ENCODE measurements at places on chromosomes 11 and 22.

DNA sequence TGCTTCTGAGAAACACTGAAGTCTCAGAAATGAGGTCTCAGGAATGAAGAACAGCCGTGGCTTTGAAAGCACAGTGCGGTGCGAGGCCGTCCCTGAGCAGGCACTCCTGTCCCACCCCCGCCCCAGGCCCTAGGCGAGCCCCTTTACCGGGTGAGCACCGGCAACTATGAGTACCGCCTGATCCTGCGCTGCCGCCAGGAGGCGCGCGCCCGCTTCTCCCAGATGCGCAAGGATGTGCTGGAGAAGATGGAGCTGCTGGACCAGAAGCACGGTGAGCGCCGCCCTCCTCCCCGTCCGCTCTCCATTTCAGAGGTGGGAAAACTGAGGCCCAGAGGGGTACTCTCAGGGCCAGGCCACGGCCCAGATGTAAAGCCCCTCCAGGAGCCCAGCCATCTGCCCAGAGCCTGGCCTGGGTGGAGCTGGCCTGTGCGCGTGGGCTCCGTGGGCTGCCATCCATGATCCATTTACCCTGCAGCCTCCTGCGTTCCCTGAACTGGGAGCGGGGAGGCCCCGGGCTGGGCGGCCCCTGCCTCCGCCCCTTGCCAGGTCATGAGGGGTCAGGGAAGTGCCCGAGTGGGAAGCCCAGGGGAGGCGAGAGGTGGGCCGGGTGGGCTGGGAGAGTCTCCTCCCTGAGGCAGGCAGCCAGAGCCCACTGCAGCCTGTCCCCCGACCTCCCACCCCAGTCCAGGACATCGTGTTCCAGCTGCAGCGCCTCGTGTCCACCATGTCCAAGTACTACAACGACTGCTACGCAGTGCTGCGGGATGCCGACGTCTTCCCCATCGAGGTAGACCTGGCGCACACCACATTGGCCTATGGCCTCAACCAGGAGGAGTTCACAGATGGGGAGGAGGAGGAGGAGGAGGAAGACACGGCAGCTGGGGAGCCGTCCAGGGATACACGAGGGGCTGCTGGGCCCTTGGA lies 9.5 kb downstream of the SLC16A8 start:
- no peak for DNase-seq

DNA sequence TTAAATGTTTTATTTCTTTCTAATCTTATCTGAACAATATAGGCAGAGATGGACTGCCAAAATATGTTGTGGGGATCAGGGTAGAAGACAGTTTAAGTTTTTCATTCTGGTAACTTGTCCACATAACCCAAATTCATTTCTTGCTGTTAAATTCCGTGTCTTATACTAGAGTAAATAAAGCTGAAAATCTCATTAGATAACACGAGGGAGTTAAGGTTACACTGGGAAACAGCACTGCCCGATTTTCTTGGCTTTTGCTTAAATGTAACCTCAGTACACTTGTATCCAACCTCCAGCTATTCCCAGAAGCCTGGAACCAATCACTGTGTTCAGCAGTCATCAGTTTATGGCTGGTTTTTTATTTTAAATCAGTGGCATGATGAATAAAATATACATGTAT lies 48.2 kb downstream of the MICAL3 start:
- DNase-seq: no peak

DNA sequence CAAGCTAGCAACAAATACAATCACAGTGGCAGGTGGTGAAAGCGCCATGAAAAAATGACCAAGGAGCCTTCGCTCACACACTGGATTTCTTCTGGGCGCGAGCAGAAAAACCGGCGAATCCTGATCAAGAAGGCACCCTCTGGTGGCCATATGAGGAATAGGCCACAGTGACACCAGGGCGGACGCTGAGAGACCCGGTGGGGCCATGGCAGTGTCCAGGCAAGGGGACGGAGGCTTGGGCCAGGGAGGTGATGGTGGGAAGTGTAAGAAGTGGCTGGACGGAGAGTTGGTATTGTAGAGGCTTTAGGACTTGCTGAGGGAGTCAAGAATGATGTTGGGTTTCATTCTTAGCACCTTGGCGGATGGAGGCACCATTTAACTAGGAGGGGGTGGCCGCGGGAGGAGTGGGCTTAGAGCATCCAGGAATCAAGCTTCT lies 16.9 kb upstream of the RAC2 start:
- DNase-seq: no peak

DNA sequence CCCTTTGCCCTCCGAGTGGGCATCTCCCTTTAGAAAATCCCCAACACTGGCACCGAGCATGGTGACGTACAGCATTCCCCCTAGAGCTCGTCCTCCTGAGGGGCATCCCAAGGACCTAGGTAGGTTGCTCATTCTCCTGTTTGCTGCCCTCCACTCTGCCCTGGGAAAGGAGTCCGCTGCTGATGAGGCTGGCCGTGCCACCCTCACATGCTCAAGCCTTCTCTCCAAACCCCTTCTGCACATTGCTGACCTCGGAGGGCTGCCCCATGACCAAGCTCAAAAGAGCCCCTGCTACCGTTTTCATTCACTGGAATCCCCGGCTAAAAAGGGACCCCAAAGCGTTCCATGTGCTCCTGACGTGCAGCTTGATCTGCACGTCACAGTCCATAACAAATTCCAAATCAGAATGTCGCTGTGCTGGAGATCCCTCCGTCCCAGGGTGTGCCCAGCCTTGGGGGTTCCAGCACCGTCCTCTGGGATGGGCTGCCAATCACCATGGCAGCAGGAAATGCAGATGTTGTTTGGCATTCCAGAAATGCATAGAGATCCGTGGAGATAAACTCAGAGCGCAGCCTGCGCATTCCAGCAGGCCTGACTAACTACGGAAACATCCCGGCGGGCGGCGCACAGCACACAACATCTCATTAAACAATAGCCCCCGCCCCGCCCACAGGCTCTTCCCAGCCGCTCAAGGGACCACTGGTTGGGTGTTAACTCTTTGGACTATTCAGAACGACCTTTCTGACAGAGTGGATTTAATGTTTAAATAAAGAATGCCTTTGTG lies 26.3 kb upstream of the GNB1L start:
- DNase-seq: peak; percentile 34

GRCh38 chr22:44931766-44932165 lies 78.0 kb downstream of the PHF21B start:
- DNase-seq: no peak

DNA sequence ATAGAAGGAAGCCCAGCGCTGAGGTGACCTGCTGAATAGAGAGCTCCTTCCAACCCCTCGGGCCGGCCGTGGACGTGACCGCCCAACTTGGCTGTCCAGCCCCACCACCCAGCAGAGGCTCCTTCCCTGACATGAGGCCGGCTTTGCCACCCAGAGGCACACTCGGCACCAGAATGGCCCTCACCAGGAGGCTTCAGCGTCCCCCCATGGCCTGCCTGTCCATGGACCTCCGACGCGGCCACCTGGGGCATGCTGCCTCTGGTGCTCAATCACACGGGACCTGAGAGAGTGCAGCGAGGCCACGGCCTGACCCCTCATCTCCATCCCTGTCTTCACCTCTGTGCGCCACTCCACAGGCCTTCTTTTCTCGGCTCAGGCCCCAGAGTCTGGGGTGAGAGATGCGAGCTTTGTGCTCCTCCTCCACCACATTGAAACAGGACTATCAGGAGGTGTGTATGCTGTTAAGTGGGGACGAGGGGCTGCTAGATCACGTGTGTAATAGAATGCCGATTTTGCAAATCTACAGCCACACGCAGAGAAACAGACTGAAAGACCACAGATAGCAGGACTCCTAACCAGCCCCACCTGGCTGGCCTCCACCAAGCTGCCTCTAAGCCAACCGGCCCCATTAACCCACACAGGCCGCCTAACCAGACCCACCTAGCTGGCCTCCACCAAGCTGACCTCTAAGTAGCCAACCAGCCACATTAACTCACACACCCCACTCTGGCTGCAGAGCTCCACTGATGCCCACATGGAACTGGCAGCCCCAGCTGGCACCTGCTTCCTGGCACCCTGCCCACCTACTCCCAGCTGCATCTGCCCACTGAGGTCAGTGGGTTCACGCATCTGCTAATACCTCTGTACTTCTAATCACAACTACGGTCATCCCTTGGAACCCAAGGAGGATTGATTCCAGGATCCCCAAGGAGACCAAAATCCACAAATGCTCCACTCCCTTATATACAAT lies 20.7 kb downstream of the LINC01488 start:
- no peak for DNase-seq

DNA sequence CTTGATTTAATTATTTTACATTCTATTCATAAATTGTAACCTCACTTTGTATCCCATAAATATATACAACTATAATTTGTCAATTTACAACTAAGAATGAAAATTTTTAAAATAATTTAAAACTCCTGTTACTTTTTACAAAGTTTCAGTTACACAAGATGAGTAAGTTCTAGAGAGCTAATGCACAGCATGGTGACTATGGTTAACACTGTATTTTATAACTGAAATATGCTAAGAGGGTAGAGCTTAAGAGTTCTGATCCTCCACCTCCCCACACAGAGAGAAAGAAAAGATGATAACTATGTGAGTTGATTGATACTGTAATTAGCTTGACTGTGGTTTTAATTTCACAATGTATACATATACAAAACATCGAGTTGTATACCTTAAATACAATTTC lies 412.5 kb upstream of the DDI1 start:
- DNase-seq: no peak

GRCh38 chr22:49727881-49728569 lies 99.6 kb downstream of the BRD1 start:
- DNase-seq: no peak

DNA sequence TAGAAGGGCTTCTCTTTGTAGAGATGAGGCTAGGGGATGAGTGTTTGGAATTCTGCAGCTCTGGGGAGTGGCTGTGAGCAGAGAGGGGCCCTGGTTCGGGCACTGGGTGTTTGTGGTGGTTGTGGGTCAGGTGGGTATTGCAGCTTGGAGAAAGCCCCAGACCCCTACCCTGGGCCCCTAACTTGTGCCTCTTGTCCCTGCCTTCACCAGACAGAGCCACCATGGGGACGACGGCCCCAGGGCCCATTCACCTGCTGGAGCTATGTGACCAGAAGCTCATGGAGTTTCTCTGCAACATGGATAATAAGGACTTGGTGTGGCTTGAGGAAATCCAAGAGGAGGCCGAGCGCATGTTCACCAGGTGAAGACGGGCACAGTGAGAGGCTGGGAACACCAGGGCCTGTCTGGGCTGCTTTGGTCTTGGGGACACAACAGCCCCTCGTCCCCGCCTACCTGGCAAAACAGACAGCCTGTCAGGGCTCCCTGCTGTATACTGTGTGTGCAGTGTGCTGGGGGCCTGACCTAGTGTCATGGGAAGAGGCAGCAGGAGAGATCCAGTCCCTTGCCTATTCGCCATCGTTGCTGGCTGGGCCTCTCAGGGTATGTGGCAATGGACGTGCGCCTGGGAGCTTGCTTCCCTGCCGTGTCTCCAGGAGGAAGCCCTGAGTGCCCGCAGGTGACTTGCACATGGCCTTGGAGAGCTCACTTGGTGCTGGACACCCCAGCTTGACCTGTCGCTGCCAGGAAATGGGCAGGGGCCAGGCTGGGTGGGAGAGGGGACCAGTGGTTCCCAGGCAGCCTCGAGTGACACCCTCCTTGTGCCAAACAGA lies 4.3 kb downstream of the INCENP start:
- no peak for DNase-seq
